ENCODE measurements at places on chromosomes 1 and 21.
A peak's percentile ranks its signal among the peaks of the same experiment; 100 is the strongest.

DNA sequence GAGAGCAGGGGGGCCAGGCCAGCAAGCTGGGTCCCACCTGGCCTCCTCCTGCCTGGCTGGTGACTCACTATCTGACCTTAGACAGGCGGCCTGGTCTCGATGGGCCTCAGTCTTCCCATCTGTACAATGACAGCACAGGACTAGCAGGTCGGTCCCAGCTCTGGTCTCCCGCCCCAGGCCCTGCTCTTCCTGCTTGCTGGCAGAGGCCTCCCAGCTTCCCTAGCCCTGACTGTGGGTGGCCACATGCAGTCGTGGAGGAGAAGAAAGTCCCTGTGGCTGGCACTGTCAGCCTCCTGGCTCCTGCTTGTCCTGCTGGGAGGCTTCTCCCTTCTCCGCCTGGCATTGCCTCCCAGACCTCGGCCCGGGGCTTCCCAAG is 817 bp downstream of the EXTL1 start:
- no peak for DNase-seq

- peak; percentile 46 for DNase-seq
Measured at GRCh38 chr1:201505503-201505890, 1.4 kb downstream of the CSRP1 start.

DNA sequence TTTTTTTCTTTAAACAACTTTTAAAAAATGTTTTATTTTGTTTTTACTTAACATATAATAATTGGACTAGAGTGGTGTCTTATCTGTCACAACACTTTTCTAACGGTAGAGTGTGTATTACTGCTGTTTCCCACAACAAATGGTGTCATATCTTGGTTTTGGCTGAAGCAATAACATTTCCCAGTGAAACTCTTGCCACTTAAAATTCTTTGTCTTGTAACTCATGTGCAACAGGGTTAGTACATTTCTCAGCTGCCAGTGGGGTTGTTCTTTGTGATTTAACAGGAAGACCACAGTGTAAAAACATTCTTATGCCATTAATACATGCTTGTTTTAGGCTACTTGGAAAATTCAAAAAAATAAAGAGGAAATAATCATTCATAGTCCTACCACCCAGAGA is 43.5 kb downstream of the ALPL start:
- no peak for DNase-seq

DNA sequence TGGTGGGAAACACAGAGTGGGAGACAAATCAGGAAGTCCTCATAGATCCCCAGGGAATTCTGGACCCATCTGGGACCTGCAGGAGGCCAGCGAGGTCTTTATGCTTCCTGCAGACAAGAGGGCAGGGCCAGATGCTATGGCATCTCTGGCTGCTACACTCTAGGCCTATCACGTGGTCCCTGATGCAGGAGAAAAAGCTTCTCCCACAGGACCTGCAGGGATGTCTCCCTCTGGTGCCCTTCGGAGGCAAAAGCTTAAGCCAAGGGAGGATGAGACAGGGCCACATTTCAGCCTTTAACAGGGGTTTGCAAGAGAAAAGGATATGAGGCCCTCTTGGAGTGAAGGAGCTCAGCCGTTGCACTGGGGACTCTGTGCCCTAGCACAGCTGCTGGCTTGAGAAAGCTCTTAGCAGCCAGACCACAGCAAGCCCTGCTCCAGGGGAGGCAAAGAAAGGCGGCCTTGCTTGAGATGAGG is 243.0 kb downstream of the C1orf94 start:
- DNase-seq: no peak

DNA sequence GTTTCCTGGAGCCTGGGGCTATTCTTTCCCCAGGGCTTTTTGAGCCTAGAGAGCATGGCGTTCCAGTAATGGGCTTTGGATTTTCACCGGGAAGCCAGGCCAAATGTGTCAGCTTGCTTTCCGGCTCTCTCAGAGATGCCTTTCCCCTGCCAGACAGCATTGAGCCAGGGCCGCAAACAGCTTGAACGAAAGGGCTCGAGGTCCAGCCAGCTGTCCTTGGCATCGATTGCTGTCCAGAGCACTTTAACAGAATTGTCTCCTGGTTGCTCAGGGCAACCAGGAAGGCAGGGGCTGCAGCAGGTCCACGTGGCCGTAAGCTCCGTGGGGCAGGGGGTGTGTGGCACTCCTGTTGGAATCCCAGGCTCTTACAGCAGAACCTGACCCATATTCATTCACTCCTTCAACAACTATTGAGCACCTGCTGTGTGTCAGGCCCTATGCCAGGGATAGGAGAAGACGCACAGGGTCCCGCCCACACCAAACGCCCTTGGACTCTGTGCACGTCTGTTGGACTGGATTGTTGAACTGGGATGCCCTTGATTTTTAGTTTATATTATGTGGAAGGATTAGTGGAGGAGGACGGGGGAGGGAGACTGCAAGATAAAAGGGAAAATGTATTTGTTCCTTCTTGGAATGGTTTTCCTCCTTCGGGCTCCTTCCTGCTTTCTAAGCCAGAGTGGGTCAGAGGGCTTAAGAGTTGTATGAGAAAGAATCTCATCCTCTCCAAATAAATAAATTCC is 38.7 kb upstream of the EFHD2 start:
- no peak for DNase-seq

DNA sequence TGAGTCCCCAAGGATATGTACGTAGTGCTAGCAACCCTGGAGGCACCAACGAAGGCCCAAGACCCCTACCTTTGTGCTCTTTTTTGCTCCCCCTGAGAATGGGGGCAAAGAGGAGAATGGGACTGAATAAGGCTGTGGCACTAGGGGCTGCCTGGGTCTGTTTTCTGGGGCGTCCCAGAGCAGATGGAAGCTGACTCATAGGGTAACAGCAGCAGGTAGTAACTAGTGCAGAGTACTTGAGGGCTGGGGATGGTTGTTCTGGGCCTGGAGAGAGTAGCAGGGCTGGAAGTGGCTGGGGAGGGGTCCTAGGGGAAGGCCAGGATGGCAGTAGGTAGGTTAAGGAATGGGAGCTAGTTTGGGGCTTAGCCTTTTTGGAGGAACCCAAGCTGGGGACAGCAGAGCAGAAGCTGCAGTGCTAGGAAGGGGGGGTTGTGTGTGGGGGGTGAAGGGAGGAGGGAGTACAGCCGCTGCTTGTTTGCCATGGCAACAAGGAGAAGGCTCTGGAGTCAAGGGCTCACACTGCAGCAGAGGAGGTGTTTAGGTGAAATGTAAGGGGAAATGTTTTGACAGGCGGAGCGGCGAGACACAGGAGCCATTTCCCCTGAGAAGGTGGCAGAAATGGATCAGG is 1.8 kb downstream of the NCDN start:
- DNase-seq: no peak

DNA sequence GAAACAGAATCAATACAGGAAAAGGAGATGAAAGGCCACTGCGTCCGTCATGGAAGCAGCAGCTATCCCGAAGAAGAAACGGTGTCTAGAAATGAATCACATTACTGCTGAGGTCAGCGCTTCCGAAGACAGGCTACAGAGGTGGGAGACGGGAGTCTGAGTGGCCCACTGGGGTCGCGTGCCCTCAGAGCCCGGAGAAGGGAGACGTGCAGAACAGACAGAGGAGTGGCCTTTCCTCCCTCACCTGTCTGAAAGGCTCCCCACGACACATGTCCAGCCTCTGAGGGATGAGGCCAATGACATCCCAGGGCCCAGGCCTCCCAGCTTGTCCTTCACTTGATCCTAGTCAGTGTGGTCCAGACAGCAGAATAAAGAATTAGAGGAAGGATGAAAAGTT is 35.9 kb downstream of the VPS26C start:
- no peak for DNase-seq

- DNase-seq: no peak
Measured at GRCh38 chr1:115308969-115309368, 29.1 kb downstream of the NGF start.
